ENCODE measurements at places on chromosomes 2 and 18.

GRCh38 chr18:44729631-44730101, 49.0 kb downstream of the SETBP1 start:
- peak; percentile 40 for DNase-seq

GRCh38 chr2:42979416-42979869, 187.1 kb upstream of the HAAO start:
- DNase-seq: no peak

- DNase-seq: no peak
These were observed 53.8 kb upstream of the TUBA3E start for GRCh38 chr2:130251873-130252620.

GRCh38 chr2:62344472-62344871, 148.6 kb downstream of the B3GNT2 start:
- DNase-seq: no peak

DNA sequence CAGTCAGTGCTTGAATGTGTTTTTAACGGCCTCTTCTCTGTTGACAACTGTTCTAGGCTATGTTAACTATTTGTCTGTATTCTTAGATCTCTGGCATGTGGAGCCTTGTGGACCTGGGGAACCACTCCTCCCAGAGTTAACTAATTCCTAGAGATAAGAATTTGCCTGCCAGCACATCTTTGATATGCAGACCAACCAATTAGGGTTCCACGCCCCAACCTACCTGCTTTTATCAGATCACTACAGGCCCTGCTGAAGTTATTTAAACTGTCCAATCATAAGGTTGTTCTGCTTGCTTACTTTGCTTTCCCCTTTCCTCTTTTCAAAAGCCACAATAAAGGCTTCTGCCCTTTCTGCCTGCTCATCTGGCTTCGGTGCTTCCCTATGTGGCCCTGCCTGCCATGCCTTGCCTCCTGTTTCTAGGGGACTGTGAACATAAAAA, 8.5 kb upstream of the CYBRD1 start:
- no peak for DNase-seq

- DNase-seq: peak; percentile 42
These were observed 33.1 kb downstream of the ARL4C start for GRCh38 chr2:234463626-234464290.

- no peak for DNase-seq
These were observed 33.0 kb downstream of the CRACDL start for GRCh38 chr2:98903064-98903355.

DNA sequence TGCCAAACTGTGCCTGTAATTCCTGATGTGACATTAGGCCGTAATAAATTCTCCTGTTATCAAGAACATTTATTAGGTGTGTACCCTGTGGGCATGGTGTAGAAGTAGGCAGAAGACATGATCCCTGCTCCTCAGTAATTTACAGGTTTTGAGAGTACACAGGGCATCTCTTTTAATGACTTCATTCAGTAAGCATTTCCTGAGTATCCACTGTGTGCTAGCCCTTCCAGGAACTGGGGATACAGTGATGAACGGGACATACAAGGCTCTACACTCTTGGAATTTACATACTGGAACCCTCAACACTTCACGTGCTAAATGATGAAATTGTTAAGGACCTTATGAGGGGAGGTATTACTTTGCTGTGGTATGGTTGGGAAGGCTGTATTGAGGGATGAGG, 30.2 kb downstream of the DIS3L2 start:
- DNase-seq: no peak

DNA sequence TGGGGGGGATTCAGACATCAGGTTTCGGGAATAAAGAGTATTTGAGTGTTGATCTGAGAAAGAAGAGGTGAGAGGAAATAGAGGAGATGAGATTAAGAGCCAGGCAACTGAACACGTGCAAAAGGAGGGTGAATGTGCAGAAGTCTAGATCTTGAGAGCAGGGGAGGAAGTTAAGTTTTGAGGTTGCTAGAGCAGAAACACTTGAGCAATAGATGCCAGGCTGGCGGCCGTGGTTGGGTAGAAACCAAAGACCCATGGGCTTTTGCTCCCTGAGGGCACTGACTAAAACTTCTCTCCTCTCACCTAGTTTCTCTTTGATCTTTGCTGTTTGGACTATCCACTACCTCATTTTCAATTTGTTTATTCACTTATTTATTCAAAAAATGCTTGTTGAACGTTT, 116.0 kb downstream of the CDC42EP3 start:
- DNase-seq: peak; percentile 22
